Stimulated activated CD8-positive, alpha-beta memory T cell treated with anti-CD3 and anti-CD28 coated beads, Interleukin-4, amount 100 ng/mL, for 48 hours (primary cell): ENCODE measurements at places on chromosomes 7 and 10.

DNA sequence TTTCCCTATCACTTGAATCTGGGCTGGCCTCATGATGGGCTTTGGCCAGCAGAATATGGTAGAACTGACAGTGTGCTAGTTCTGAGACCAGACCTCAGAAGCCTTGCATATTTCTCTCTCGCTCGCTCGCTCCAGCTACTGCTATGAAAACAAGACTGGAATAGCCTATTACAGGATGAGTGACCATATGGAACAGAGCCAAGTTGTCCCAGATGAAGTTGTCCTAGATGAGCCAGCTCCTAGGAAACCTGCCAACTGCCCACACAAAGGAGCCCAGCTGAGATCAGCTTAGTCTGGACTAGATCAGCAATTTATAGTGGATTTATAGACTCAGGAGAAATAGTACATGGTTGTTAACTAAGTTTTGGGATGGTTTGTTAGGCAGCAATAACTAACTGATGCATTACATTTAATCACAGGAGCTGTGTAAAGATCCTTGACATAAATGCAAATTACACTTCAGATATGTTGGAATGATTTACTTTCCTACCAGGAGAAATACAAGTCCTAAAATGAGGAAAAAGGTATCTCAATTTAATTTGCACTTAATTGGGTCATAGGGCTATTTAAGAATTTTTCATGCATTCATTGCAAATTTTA, 6.8 kb upstream of the HECW1 start:
- no peak for DNase-seq

GRCh38 chr7:84107259-84107658, 87.3 kb downstream of the SEMA3A start:
- DNase-seq, result no peak

DNA sequence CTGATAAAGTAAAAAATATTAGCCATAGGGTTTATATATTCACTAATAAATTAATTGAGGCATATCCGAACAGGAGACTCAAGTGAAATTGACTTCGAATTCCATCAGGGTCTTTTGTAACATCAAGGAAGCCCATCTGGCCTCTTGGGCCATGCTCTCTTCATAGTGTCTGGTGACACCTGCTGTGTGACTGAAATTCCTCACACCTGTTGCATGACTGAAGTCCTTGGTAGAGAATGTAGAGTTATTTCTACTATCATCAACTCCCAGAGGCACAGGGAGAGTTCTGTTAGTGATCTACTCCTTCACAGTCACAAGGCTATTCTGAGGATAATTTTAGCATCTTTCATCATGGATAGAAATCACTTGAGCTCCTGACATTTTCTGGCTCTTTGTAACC, 138.3 kb upstream of the LSM8 start:
- no peak for DNase-seq

DNA sequence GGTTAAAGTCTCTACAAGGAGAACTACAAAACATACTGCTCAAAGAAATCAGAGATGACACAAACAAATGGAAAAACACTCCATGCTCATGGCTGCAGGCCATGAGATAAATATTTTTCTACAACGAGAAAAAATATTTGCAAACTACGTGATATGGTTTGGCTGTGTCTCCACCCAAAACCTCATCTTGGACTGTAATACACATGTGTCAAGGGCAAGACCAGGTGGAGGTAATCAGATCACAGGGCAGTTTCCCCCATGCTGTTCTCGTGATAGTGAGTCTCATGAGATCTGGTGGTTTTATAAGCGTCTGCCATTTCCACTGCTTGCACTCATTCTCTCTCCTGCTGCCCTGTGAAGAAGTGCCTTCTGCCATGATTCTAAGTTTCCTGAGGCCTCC, 57.8 kb downstream of the COA1 start:
- DNase-seq, result no peak

GRCh38 chr7:41912851-41913567, 210.1 kb upstream of the INHBA start:
- DNase-seq, result no peak

GRCh38 chr7:44056681-44057080, 8.7 kb downstream of the PGAM2 start:
- no peak for DNase-seq

- DNase-seq, result no peak
Measured at GRCh38 chr10:109040622-109041021, 882.7 kb downstream of the XPNPEP1 start.

GRCh38 chr10:64118736-64119135, 597.5 kb downstream of the REEP3 start:
- no peak for DNase-seq

DNA sequence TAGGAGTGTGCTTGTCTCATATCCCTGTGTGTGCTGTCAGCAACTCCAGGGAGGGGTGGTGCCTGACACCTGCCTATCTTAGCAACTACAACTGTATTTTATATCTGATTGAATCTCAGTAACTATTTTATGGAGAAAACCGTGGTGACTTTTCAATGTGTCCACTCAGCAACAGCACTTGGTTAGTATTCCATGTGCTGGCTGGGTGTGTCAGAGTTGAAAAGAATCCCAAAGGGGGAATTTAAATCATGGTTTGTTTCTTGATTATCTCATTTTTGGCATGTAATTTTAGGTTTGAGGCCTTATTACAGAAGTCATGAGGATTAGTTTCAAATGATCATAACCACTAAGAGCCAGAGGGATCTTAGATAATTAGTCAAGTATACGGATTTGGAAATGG, 425.7 kb upstream of the FZD8 start:
- DNase-seq, result no peak

DNA sequence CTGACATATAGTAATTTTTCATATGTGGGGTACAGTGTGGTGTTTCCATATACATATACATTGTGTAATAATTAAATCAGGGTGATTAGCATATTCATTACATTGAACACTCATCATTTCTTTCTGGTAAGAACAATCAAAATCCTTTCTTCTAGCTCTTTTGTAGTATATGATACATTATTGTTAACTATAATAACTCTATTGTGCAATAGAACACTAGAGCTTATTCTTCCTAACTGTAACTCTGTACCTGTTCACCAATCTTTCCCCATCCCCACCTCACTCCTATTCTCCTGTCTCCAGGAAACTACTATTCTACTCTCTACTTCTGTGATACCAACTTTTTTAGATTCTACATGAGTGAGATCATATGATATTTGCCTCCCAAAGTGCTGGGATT, 9.4 kb downstream of the BZW2 start:
- no peak for DNase-seq

- no peak for DNase-seq
Measured at GRCh38 chr10:50874723-50875122, 10.7 kb downstream of the A1CF start.

- DNase-seq, result no peak
Measured at GRCh38 chr10:97371696-97372095, 29.4 kb downstream of the RRP12 start.

- DNase-seq, result no peak
Measured at GRCh38 chr10:32939296-32940111, 18.5 kb downstream of the ITGB1 start.

DNA sequence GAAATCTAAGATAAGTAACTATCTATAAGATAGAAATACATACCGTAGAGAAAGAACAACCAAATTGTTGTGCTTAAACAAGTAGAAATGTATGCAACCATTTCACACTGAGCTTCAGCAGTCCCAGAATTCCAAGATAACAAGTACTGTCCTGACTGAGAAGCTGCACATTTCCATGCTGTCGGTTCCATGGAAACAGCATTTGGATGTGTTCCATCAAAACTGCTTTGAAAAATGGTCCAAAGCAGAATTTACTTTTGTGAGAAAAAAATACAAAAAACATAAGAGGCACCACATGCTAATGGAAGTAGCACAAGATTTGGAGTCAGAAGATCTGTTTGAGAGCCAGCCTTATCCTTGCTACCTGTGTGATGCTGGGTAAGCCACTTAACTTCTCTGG, 92.6 kb downstream of the MTERF1 start:
- DNase-seq, result no peak

- no peak for DNase-seq
Measured at GRCh38 chr7:83159731-83160130, 3.0 kb downstream of the PCLO start.

- no peak for DNase-seq
Measured at GRCh38 chr7:74033372-74034311, 5.7 kb downstream of the ELN start.

DNA sequence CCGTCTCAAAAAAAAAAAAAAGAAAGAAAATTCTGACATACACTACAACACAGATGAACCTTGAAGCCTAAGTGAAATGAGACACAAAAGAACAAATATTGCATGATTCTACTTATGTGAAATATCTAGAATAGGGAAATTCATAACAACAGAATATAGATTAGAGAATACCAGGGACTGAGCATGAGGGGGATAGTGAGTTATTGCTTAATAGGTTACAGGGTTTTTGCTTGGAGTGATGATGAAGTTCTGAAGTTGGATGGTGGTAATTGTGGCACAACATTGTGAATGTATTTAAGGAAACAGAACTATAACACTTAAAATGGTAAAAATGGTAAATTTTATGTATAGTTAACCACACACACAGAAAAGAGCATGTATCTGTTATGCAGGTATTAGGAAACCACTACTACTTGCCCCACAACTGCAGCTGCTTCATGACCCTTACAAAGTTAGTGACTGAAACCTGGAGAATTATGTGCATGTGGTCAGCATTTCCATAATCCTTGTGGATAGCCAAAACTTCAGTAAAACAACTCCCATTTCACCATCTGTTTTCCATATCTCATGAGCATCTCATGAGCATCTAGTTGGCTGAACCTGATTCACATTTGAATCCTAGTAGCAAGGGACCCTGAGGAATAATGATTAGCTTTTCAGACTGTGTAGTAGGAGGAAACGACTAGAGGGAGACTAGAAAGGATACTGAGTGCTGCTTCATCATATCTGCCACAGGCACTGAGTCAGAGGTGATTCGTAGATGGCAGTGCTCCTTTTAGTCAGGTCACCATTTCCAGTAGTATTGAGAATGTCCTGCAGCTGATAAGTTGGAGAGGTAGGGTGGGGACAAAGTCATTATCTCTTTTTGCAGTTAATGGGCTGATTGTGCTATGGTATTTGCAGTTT, 26.3 kb downstream of the SAMD8 start:
- DNase-seq, result peak; percentile 39

GRCh38 chr7:2913760-2914387, 69.8 kb upstream of the GNA12 start:
- DNase-seq, result no peak

DNA sequence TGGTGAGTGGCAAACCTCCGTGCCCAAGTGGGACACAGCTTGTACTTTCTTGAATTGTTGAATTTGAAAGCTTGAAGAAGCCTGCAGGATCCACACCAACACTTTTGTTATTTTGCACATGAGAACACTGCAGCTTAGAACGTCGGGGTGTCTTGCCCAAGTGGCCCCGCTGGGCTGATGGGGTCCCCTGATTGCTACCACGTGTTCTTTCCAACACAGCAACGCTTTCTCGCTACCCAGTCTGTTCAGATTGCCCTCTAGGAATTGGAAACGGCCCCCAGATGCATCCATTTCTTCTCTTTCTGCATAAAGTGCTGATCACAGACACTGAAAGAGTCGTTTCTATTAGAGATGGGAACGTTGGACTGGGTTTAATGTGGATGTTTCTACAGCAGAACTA, 268.5 kb downstream of the ADARB2 start:
- no peak for DNase-seq

GRCh38 chr10:119595134-119595675, 1.6 kb downstream of the TIAL1 start:
- no peak for DNase-seq

DNA sequence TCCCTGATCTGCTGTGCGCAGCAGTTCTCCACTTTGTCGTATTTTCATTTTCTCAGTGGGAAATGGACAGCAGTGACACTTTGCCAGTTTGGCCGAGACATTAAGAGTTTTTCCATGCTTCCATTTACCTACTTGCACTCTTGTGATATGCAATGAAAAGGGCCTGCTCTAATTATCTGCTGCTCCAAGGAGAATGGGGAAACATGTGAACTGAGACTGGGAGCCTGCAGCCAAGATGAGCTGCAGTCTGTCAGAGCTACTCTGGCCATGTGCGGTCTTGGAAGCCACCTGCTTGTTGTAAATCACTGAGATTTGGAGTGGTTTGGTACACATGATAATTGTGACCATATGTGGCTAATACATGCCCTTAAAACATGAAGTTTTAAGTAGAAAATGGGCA, 586.6 kb upstream of the POT1 start:
- DNase-seq, result no peak

DNA sequence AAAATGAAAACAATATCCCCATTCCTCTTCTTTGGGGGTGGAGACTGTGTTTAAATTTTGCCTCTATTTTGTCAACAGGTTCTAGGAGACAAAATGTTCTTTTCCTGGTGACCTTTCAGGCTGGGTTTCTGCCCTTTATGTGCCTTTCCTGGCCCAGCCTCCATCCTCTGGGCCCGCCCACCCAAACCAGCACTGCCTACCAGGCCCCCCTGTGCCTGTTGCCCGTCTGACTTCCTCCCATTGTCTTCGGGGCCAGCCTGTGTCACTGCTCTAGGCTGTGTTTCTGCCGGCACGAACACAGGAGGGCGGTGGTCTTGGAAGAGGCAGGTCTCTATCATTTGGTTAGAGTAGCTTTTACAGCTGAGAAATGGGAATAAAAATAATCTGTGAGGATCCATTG, 13.9 kb downstream of the TSPAN14 start:
- peak; percentile 77 for DNase-seq

GRCh38 chr7:110386913-110387312, 704.0 kb upstream of the LRRN3 start:
- no peak for DNase-seq

GRCh38 chr10:61142987-61143386, 199.0 kb upstream of the RHOBTB1 start:
- DNase-seq, result no peak

- no peak for DNase-seq
Measured at GRCh38 chr7:74307738-74308505, 18.7 kb downstream of the CLIP2 start.

- no peak for DNase-seq
Measured at GRCh38 chr7:45153233-45153632, 4.4 kb upstream of the RAMP3 start.

GRCh38 chr10:103709341-103709920, 145.9 kb downstream of the SH3PXD2A start:
- DNase-seq, result no peak

DNA sequence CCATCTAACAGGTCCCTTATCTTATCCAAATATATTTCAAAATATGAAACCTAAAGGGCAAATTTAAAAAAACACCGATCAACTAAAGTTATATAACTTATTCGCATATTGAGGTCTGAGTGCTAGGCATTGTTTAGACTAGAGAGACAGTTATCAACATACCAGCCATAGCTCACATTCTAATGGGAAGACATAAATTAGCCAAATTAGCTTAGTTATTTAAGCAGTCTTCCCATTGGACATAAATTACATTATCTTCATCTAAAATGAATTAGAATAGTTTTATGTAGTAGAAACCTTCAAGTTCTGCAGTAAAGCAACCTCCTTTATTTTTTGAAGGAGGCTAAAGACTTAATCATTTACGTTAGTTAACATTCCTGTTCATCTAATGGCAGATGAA, 17.4 kb downstream of the KIF5B start:
- DNase-seq, result no peak
